ENCODE measurements at places on chromosomes 4 and X.
A peak's percentile ranks its signal among the peaks of the same experiment; 100 is the strongest.

- DNase-seq: no peak
Observed at GRCh38 chr4:85482010-85482738, 7.2 kb downstream of the ARHGAP24 start.

DNA sequence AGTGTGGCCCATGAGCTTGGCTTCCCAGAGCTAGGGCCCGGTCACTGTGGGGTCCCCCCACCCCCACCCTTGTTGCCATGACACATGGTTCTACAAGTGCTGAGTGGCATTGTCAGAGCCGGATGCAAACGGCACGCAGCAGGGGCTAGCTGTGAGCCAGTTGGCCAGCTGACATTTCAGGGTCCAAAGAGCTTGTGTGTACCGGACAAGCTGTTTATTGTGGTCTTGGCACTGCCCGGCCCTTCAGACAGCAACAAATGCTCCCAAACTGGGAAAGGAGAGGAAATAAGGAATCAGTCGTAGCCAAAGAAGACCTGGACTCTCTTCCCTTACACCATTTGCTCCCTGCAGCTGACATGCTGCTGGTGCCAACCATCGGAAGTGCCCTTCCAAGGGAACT, 36.8 kb downstream of the TSC22D3 start:
- DNase-seq: peak; percentile 78

- DNase-seq: no peak
Observed at GRCh38 chr4:99763635-99764101, 53.0 kb upstream of the DAPP1 start.

DNA sequence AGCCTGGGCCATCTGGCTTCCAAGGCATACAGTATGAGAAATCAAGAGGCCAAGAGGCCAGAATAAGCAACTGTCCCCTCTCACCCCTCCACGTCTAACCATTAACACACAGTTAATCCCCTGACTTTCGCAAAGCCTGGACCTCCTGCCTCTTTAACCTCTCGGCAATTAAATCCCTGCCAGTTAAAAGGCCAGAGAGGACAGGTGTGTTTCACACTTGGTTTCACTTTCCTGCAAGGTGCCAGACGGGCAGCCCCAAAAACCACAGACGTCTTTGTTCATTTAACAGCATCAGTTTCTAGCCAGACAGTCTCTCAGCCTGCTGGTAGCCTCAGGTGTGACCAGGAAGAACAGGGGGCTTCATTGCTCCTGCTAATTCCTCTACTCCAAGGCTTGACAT, 91.1 kb upstream of the KIT start:
- DNase-seq: no peak

GRCh38 chr4:7987148-7987989, 47.7 kb upstream of the AFAP1 start:
- peak; percentile 80 for DNase-seq

DNA sequence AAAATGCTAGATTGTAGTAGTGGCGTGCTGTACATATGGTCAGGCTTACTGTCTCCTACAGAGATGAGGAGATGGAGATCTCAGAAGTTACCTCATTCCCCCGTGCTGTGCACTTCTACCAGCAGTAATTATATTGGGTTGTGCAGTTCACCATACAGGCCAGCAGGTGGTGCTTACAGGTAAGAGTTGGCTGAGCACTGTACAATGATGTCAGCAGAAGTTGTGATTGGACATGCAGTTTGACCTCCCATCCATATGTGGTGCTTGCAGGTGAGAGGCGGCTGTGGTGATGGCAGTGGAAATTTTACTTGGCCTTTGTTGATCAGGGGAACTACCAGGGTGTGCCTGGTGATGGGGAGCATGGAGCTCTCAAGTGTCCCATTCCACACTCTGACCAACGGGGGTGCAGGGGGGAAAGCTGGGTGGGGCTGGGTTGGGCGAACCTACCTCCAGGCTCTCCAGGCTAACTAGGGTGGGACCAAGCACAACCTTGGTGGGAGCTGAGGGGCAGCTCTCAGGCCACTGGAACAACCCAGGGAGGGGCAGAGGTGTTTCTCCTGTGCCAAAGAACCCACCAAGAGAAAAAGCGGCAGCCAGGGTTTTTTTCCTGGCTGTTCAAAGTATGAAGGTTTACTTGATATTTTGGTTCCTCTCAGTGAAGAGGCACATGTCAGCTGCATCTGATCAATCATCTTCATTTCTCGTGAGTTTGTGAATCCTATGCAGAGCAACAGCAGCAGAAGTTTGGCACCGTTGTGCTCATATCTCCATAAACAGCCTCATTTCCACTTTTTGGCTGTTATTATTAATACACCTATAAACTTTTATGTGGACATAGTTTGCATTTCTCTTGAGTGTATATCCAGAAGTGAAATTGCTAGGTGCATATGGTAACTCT, 73.8 kb upstream of the FREM3 start:
- no peak for DNase-seq

DNA sequence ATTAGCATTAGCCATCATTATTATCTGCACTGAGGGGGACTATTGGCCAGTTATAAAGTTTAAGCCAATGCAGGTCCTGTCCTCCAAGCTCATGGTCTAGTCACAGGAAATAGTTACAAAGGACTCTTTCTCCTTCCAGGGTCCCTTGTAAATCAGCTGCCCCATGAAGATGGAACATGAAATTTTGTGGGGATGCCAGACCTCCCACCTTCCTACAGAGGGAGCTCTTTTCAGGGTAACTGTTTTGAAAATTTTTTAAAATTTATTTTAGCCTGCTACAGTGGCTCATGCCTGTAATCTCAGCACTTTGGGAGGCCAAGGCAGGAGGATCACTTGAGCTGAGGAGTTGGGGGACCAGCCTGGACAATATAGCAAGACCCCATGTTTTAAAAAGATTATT, 124.4 kb upstream of the SLC34A2 start:
- no peak for DNase-seq

DNA sequence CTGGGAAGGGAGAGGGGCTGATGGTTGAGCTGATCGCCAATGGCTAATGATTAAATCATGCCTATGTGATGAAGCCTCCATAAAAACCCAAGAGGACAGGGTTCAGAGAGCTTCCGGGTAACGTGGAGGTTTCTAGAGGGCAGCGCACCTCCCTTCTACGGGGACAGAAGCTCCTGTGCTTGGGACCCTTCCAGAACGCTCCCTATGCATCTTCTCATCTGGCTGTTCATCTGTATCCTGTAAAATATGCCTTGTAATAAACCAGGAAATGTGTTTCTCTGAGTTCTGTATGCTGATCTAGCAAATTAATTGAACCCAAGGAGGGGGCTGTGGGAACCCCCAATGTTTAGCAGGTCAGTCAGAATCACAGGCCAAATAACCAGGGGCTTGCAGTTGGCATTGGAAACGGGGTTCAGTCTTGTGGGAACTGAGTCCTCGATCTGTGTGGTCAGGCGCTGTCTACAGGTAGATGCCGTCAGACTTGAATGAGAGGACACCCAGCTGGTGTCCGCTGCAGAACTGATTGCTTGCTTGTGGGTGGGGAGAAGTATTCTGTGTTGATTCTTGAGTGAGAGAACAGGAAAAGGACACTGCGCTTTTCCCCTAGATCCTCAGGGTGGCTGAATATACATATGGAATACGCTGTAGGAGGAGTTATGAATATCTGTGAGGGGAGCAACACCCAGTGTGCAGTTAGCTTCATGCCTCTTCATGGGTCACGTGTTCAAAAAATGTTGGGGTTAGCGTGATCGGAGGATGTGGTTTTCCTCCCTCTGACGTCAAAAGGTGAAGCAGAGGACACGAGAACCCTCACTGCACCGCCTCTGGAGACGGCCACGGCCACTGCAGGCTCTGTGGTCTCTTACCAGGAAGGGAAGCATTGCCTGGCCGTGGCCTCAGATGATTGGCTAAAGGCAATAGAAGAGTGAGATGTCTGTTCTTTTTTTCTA, 29.2 kb downstream of the HTT-AS start:
- no peak for DNase-seq

DNA sequence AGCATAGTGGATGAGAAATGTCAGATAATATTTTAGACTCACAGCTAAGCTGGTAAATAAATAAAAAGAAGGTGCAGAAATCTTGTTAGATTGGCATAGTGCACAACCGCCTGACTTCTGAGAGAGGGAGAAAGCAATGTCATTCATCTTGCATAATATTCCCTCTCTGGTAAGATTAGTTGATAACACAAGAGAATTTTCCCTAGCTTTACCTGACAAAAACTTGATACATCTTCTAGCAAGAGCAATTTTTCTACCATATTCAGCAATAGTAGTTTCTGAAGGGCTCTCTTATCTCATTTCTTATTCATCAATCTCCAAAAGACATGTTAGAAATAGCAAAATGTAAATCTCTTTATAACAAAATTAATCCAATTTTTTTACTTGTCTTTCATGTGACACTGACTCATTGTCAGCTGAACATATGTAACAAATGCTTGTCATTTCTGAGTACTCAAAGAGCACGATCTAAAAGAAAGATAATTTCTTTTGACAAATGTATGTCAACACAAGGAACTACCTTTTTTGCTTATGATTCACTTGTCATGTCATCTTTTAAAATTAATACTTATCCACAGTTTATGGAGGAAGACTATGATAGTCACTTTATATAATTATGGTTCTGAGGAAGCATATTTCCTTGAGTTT, 240.0 kb downstream of the ARAP2 start:
- no peak for DNase-seq

DNA sequence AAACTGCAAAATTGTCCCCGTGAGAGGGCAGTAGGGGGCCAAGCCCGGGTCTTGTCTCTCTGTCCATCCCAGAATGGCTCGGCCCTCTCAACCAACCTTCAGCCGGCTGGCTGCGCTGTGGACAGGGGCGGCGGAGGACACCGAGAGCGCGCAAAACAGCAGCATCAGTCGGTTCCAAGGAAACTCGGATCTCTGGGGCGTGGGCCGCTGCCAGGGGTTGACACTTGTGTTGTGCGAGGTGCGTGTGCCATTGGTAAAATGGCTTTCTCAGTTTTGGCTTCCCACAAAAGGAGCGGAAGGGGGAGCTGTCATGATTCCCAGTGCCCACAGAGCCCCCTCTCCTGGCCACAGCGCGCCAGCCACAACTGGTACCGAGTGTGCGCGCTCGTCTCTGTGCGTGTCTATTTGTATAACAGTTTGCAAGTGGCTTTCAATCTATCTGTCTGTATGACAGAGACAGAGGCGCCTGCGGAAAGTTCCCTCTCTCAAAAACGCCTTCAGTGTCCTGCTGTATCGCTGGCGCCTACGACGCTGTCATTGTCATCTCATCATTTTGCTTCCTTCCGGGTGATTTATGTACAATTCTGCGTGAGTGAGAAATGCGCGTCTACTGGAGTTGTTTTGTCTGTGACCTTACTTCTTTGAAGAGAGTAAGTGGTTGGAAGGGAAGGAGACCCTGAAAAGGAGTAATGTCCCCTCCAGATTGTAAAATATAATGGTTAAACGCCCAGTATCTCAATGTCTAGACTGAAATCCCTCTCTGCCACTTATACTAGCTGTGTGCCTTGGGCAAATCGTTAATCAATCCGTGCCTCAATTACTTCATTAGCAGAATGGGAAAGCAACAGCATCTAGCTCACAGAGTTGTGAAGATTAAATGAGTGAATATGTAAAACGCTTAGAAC, 1.8 kb downstream of the DKK2 start:
- no peak for DNase-seq

DNA sequence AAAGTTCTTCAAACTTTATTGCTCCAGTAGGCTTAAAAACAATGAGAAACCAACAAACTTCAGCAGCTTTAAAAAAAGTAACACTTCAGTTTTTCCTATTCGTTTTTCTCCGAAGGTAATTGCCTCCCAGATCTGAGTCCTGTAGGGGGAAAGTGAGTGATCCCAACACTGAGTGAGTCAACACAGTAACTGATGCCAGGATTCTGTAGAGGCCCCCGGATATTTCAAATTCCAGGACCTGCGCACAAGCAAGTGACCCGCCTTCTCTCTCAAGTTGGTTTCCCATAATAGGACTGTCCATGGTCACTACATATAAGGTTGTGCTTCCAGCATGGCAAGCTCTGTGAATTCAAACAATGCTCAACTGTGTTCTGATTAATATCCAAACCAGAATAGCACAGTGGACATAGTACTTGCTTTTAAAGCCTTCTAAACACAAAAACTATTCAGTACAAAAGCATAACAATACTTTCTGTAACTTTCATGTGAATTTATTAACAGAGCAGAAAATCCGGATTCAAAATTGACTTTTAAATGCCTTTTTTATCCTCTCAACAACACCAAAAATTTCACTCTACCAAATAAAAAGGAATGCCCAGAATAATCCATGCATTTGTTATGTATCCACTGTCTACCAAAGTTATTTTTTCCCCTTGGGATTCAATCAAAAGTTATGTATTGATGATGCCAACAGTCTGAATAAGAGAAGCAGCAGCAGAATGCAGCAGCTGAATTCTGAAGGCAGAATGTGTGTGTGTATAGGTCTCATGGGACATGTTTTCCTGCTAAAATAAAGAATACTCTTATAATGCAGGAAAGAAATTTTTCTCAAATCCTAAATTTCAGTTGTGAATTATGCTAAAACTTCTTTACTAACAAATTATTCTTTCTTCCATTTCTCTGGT, at the start of gene DMD:
Gene DMD, minus strand, starts transcription at position 194 of the 905 bp plus-strand sequence. CDS start 237 bp downstream, outside the sequence.
- DNase-seq: no peak

DNA sequence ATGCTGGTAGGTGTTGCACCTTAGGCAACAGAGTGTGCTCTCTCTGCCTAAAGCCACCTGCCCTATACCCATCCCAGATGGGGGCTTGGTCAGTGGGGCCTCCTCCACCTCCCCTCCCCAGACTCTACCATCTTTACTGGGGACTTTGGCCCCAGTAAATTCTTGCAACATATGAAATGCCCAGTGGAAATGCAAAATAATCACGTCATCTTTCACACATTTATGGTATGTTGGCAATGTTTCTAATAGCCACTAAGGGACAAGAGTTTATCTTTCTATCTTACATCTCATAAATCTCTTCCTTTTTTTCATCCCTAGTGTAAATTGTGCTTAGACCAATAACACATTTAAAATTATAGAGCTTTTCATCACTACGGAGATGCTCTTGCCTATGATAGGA, 103.0 kb upstream of the MAML3 start:
- DNase-seq: no peak

DNA sequence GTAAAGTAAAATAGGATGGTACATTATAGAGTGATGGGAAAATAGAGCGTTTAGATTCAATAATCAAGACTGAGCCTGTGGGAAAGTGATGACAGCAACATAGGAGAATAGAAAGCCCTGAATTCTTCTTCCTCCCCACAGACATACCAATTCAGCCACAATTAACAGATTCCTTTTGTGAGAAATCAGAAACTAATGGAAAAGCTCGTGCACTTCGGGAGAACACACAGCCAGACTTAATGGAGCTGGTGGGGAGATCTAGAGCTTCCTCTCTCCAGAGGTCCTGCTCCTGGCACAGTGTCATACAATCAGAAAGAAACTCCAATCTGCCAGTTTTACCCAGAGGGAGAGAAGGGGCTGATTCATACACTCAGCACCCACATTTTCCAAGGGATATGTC, 676.3 kb upstream of the BOD1L1 start:
- DNase-seq: no peak

All from cerebellum (tissue), 4 donors.